Activated CD8-positive, alpha-beta memory T cell treated with anti-CD3 and anti-CD28 coated beads, Interleukin-2, amount 50 U/mL, for 48 hours (primary cell): ENCODE measurements at places on chromosomes 16 and 17.

DNA sequence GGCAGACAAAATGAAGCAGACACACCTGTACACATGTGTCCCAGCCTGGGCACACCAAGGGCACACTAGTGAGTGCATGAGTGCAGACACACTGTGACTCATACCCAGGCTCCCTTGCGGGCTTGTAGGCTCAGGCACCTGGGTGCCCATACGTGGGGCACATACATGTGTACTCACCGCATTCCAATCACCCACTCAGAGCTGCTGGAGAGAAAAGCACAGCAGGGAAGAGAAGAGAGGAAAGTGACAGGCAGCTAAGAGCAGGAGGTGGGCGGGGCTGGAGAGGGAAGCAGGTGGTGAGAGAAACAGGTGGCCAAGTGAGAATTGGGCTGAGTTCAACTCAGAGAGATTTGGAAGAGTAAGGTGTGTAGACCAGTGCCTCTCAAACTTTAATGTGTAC, 54.0 kb downstream of the TMEM132E start:
- no peak for DNase-seq

DNA sequence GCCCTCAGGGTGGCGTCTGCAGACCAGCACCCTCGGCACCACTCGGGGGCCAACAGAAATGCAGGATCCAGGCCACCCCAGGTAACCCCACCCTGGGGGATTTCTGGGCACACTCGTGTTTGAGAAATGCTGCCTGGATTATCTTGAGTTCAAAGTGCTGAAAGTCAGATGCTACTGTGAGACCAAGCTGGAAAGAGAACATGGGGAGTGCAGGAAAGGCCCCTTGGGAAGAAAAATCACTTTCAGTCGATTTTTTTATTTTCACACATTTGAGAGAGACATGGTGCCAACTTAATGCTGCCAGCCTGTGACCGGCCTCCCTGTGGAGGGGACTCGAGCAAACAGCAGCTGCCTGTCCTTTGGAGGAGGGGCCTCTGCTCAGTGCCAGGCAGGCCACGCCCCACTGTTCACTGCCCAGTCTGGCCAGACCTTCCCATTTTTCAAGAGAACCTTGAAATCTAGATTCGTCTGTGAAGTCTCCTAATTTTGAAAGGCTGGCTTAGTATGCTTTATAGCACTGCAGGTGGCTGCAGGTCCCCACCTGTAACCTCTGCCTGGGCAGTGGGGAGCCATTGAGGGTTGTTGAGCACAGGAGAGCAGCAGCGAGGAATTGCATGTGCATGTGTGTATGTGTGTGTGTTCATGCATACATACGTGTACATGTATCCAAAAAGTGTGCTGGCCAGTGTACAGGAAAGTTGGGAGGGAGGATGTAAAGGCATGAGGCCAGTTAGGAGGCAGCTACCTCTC, 70.7 kb upstream of the PLCG2 start:
- no peak for DNase-seq

DNA sequence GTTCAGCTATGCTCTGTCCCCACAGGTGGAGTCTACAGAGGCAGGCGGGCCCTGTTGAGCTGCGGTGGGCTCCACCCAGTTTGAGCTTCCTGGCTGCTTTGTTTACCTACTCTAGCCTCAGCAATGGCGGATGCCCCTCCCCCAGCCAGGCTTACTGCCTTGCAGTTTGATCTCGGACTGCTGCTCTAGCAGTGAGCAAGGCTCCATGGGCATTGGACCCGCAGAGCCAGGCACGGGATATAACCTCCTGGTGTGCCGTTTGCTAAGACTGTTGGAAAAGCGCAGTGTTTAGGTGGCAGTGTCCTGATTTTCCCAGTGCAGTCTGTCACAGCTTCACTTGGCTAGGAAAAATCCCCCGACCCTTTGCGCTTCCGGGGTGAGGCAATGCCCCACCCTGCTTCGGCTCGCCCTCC, 89.1 kb downstream of the BCAS3 start:
- DNase-seq: no peak

GRCh38 chr17:39626171-39627046, at the start of gene PPP1R1B:
PPP1R1B (plus strand) TSS chr17:39626952; CDS start chr17:39627393, 441 bp downstream.
- DNase-seq: no peak

- no peak for DNase-seq
These were observed 20.2 kb downstream of the SPNS2 start for GRCh38 chr17:4518901-4519300.

- no peak for DNase-seq
These were observed at the start of gene NR1D1 for GRCh38 chr17:40100419-40100668. NR1D1 (minus strand) TSS chr17:40100589; CDS start chr17:40100094, 495 bp downstream.

DNA sequence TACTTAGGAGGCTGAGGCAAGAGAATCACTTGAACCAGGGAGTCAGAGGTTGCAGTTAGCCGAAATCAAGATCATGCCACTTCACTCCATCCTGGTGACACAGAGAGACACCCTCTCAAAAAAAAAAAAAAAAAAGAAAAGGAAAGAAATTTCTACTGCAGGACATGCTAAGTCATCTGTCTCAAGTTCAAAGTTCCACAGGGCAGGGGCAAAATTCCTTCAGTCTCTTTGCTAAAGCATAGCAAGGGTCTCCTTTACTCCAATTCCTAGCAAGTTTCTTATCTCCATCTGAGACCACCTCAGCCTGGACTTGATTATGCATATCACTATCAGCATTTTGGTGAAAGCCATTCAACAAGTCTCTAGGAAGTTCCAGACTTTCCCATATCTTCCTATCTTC, 14.6 kb downstream of the ZSCAN10 start:
- no peak for DNase-seq

- no peak for DNase-seq
These were observed 8.2 kb upstream of the MARCHF10 start for GRCh38 chr17:62816282-62816839.

DNA sequence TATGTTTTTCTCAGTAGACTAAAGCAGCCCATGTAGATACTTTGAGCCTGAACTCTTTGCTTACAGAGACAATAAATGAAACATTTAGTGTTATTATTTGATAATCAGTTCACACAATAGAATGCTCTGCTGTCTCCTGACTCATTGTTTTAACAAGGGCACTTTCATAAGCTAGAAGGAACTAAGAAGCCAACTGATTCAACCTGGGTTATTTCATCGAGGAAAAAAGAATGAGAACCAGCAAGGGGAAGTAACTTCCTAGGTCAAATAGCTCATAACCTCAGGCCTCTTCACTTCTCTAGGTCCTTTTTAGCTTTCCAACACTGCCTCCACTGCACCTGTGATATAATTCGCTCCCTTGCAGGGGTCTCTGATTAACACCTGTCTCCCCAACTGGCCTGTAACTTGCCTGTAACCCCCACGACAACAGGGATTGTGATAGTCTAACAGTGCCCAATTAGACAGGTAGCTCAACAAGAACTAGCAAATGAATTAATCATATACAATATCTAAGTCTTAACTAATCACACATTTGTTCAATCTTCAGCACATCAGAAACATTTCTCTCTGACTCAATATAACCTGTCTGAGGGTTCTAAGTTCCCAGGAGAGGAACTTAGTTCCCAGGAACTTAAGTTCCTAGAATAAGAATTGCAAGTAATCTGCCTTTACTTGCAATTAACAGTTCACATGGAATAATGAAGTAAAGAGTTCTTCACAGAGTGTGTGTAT, 34.8 kb downstream of the RFFL start:
- no peak for DNase-seq
